ENCODE measurements at places on chromosomes 7 and 10. TPM values are rescaled to one million over a fixed set of nuclear protein-coding genes. Genes with fewer than 3 reads are reported as not detected.
A peak's percentile ranks its signal among the peaks of the same experiment; 100 is the strongest.

DNA sequence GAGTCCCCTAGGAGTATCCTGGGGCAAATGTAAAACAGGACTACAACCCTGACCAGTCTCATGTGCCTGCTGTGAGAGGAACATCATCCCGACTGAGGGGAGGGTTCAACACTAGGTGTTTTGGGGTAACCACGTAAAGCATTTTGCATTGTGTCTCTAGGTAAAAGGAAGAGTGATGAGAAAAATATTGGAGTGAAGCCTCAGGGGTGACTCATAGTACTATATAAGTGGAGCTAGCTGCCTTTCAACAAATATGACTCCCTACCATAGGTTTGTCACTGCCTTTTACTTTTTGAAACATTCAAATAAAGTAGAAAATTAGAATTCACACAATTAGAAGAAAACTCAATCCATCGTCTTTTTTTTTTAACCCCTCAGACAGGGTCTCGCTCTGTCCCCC lies 2.6 kb upstream of the CAMK2G start:
- DNase-seq, result no peak

- DNase-seq, result no peak
Observed at GRCh38 chr7:109003742-109004141, 434.1 kb downstream of the DNAJB9 start.

- peak; percentile 13 for DNase-seq
Observed at GRCh38 chr7:147478796-147479195, 1111.8 kb upstream of the C7orf33 start.

The RRP12 gene
- 9.6 TPM for total RNA-seq

DNA sequence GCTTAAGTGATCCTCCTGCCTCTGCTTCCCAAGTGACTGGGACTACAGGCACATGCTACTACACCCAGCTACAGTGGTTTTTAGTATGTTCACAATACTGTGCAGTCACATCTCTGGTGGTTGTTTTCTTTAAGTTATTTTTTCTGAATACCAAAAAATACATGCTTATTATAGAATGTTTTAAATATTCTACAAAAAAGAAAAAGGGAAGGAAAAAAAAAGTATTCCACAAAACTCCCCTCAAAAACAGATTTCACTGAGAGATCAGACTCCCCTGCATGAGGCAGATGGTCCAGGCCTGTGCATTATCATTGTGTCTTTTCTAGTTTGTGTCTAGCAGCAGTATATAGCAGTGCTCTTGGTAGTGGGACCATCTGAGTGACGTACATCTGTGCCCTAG lies 36.8 kb downstream of the OGDH start:
- DNase-seq, result no peak

DNA sequence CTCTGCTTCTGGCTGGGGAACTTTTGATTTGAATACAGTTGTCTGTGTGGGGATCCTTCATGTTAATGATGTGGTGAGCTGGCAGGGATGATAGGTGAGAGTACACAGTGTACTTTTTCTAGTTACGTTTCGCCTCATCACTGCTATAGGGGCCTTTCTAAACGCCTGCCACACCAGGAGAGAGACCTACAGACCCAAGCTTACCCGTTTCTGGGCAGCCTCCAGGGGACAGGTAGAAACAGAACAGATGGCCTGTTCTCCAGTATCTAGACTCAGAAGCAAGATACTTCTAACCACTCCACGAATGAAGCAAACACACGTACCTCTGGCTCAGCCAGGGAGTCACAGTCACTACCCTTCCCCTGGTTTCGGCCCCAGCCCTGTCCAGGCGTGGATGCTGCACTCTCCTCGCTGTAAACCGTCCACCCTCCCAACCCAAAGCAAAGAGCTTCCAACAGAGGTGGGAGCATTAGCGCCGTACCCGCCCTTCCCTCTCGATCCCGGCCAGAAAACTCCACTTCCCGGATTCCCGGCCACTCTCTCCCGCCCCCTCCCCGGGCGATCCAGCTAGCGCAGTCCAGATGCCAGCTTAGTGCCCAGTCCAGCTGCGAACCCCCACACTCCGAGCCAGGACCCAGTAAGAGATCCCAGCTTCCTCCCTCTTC lies 1.2 kb downstream of the CCDC6 start:
- peak; percentile 47 for DNase-seq

The NME8 gene
- not detected for total RNA-seq

GRCh38 chr7:41877118-41877517 lies 174.2 kb upstream of the INHBA start:
- DNase-seq, result no peak

The MRPS24 gene
- total RNA-seq, result 46.0 TPM

The CLEC5A gene
- total RNA-seq, result 10.8 TPM

The CDC14C gene
- total RNA-seq, result 2.6 TPM

The OR2A7 gene
- not detected for total RNA-seq

DNA sequence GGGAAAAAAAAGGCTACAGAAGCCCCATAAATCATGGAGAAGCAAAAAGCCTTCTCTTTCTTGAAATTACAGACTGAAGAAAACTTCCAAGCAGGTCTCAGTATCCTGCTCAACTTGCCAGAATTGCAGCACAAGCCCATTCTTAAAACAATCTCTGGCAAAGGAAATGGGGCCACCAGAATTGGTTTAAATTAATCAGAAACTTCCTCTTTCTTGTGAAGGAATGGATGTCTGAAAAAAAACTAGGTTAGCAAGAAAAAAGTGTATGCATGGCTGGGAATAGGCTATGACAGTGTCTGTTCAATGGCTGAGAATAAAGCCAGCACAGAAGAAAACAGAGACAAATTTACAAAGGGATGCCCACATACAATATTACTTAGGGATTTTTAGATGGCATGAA lies 59.1 kb downstream of the TFEC start:
- no peak for DNase-seq

GRCh38 chr10:58464956-58465355 lies 47.7 kb upstream of the BICC1 start:
- DNase-seq, result no peak

DNA sequence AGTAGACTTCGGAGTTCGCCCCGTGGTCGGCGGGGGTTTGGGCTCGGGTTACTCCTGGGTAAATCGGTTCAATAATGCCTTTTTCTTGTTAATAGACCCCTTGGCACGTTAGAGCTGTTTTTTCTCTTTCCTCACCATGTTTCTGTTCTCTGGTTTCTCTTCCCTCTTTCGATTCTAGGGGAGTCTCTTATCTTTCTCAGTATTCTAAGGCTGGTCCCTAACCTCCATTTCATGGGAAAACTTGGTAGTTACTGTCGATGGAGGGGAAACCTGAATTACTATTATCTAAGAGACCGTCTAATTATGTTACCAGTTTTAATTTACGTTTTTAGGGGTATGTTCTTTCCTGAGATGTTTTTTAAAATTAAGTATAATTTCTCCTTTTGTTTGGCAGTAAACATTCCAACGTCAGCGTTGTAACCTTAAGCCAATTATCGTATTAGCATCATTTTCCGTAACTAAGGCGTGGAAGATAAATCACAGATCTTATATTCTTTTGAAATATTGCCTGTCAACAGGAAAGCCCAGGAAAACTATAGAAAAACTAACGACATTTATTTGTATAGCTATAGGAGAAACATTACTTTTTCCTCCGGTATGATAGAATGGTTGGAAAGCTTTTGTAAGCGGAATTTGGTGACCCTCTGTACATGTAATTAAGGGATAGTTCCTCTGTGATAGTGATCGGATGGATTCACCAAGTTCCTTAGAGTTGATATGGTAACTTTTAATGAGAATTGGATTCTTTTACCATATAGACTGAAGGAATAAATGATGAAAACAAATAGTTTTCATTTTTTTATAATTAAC lies 847 bp downstream of the BTAF1 start:
- peak; percentile 19 for DNase-seq

DNA sequence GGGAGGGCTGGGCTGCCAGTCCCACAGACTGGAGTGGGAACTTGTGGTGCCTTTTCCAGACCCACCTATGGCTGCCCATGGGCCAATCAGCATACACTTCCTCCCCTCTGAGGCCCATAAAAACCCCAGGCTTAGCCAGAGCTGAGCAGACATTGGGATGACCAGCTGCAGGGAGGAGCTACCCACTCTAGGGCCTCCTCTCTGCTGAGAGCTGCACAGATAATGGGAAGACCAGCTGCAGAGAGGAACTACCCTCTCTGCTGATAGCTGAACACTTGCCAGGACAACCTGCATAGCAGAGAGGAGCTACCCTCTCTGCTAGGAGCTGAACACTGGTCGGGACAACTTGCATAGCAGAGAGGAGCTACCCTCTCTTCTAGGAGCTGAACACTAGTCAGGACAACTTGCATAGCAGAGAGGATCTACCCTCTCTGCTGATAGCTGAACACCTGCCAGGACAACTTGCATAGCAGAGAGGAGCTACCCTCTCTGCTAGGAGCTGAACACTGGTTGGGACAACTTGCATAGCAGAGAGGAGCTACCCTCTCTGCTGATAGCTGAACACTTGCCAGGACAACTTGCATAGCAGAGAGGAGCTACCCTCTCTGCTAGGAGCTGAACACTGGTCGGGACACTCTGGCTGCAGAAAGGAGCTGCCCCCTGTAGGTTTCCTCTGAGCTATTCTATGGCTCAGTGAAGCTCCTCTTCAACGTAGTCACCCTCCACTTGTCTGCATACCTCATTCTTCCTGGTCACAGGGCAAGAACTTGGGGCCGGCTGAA lies 88.3 kb upstream of the CACUL1 start:
- peak; percentile 73 for DNase-seq

DNA sequence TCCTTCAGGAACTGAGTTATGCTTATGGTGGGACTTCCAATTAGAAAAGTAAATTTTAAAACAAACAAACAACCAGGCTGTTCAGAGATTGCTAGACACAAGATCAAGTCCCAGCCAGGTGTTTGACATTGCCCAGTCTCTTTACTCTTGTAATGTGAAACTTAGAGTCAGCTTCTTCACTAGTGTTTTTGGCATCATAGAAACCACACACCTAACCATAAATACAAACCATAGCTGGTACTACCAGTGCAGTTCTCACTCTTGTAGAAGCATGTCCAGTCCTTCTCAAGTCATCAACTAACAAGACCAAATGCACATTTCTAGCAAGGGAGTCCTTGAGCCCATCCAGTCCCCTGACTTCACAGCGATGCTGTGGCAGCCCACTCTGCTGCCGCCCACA lies 339.9 kb downstream of the GFRA1 start:
- no peak for DNase-seq

- no peak for DNase-seq
Observed at GRCh38 chr7:134134004-134134403, 6.9 kb downstream of the LRGUK start.

GRCh38 chr10:101611096-101611905 lies 23.2 kb downstream of the DPCD start:
- no peak for DNase-seq

DNA sequence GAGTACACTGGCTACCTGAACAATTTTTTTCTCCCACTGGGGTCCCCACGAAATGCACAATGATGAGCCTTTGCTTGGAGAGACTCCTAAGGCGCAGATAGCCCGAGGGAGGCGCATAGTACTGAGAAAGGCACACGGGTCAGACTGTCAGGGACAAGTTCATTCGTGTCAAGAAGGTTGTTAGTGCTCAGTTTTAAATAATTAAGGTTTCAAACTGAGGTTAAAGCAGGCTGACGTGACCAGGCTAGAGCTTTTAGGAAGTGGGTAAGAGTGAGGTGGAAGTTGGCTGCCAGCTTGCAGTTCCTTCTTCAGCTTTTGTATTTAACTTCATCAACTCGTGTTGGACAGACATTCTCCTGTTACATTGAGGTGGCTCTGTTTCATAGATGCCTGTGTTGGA lies 31.6 kb downstream of the RBM33 start:
- no peak for DNase-seq

DNA sequence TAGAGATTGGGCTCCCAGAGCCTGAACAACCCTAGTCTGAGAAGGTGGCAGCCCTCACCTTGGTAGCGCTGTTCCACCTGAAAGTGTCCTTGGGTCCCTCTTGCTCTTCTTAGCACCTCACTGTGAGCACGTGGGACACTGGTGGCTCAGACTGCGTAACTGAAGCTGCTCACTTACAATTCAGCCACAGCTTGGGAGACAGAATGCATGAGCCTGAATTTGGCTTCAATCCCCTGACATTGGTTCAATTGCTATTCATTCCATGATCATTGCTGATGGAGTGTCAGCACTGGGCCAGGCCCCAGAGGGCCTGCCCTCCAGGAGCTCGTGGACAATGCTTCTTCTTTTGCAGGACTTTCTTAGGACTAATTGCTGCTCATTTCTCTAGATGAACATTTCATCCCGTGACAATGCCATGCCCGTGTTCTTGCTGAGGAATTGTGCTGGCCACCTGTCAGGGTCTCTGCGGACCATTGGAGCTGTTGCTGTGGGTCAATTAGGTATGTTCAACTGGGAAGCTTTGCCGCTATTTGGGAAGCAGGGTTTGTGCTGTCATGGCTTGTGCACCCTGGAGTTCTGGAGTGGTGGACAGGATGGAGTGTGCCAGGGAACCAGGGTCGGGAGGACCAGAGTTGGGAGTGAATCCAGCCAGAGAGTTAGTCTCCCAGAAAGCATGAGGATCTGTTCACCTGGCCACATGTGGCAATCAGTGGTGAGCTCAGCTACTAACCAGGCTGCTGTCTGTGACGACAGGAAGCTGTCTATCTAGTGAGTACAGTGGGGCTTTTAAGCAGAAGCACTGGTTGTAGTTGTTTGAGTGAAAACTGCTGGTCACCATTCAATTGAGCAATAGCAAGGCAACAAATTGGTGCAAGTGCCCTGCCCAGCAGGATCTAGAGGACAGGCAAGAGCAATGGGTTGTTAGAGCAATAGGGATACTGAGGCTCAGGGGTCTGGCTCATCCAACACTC lies 105.1 kb downstream of the WDFY4 start:
- DNase-seq, result no peak

- no peak for DNase-seq
Observed at GRCh38 chr7:130410868-130411541, 29.8 kb downstream of the CEP41 start.

The TAS2R5 gene
- 0.72 TPM for total RNA-seq

DNA sequence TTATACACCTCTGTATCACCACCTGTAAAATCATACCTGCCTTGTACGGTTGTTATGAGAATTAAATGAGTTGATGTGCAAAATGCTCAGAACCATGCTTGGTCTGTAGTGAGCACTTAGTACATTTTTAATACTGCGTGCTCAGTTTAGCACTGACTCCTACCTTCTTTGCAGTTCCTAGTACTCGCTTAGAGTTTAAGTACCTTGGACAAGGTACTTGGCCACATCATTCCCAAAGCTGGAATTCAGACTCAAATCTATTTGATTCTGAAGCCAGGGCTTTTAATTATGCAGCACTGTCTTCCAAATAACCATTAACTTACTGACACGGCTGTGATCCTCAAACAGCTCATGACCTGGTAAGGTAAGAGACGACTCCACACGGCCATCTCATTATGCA lies 100.0 kb upstream of the AGK start:
- no peak for DNase-seq

Data from umbilical cord (tissue), 2 donors.